Head of caudate nucleus (tissue), 42 donors: ENCODE measurements at places on chromosomes 3 and 15.

DNA sequence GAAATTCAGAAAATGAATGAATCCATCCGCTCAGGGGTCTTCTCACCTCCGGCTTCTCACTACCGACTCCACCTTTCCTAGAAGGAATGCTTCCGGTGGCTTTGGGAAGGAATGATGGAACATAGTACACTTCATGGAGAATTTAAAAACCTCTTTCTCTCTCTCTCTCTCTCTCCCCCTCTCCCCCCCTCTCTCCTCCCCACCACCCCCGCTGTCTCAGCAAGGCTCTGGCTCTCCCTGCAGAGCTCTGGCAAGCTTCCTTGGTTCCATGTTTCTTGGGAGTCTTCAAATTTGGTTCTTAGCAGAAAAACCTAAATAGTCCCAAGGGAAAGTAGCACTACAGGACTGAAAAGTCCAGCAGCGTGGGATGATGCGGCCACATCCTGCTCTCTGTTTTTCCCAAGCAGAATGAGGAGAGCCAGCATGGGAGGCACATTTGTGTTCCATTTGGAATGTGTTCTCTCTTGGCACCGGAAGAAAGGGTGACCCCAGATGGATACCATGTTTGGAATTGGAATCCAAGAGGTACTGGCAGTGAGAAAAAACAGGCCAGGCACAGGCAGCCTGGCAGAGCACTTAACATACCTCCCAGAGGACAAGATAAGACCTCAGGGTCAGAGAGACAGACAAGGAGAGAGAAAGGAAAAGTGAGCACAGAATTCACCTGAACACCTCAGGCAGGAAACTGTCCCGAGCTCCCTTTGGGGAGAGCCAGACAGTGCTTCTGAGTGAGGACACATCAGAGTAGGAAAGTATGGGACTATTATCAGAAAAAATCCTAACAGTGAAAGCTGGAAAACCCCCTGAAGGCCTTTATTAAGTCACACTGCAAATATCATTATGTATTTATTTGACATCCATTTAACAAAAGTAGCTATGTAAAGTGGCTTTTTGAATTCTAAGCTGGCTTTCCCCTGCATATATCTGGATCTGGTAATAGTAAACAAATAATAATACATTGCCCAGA is at the start of gene POPDC2:
Gene POPDC2 (minus strand): TSS at position 116 of the 967 bp plus-strand sequence. CDS start 166 bp downstream, outside the sequence.
- no peak for DNase-seq

DNA sequence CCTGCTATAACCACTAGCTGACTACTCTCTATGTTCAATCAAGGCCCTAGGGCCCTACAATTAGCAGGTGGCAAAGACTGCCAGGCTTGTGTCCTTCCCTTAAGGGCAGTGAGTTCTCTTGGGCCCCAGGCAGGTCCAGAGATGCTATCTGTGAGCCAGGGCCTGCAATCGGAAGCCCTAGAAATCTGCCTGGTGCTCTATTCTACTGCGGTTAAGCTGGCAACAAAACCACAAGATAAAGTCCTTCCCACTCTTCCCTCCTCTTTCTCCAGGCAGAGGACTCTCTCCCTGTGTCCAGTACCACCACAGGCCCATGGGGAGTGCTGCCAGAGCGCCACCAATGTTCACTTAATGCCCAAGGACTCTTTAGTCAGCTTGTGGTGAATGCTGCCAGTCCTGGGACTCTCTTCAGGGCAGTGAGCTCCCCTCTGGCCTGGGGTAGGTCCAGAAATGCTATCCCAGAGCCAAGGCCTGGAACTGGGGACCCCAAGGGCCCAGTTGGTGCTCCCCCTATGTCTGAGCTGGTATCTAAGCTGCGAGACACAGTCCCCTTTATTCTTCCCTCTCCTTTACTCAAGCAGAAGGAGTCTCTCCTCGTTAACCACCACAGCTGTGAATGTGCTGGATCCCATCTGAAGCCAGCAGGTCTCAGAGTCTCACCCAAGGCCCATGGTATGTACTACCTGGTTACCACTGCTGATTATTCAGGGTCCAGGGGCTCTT is 34.7 kb downstream of the XXYLT1 start:
- peak; percentile 8 for DNase-seq

DNA sequence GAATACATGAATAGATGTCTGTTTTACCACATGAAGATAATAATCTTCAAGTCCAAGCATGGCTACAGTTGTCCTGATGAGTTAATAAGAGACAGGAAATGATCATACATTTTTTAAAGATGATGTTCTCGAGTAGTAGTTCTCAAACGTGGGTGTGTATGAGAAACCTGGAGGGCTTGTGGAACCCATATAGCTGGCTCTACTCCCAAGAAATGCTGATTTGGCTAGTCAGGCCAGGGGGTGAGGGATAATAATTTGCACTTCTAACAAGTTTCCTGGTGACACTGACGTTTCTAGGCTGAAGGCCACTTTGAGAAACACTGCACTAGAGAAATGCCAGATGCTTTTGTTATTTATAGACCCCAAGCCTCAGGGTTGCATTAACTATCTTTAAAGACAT is 37.0 kb downstream of the ROPN1B start:
- no peak for DNase-seq

- no peak for DNase-seq
These were observed 77.8 kb downstream of the PDZRN3 start for GRCh38 chr3:73546961-73547360.

DNA sequence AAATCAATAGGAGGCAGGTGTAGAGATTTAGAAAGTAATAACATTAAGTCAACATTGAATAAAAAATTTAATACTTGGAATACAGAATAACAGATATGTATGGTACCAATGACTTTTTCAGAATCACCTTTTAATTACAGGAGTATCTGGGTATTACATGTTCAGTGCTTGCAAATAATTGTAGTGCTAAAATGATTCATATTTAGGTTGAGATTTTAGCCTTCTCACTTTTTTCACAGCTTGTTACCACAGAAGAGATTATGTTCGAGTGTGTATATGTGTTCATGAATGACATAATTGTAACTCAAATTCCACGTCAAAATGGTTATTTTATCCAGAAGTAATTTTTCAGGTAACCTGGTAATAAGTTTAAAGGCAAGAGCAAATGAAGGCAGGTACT is 187.9 kb upstream of the TBL1XR1 start:
- no peak for DNase-seq

GRCh38 chr3:130425484-130425883 is 80.0 kb downstream of the COL6A5 start:
- no peak for DNase-seq

DNA sequence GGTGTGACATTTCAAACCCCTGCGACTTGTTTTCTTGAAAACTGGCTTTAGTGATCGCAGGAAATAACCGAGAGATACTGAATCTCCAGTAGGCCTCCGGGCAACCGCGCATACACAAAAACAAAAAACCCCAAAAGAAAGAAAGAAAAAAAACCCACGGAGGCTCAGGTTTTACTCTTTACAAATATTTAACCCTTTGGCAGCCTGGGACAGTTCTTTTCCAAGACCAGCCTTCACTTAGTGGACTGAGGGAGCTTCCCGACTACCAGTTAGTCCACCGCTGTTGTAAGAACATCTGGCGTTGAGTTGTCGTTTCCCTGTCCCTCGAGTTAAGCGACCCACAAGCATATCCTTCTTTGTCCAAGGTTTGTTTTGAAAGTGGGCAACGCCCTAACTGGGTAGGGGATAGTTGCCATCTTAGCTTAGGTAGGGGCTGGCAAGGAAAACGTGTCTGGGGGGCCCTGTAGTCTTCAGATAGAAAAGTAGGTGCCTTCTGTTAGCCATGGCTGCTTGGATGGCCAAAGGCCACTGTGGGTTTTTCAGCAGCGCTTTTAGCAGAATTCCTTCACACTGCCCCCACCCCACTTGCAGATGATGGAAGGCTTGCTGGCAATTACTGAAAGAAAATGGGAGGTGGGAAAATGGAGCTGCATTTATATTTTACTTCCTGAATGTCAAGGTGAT is 6.9 kb downstream of the ISL2 start:
- DNase-seq: no peak

DNA sequence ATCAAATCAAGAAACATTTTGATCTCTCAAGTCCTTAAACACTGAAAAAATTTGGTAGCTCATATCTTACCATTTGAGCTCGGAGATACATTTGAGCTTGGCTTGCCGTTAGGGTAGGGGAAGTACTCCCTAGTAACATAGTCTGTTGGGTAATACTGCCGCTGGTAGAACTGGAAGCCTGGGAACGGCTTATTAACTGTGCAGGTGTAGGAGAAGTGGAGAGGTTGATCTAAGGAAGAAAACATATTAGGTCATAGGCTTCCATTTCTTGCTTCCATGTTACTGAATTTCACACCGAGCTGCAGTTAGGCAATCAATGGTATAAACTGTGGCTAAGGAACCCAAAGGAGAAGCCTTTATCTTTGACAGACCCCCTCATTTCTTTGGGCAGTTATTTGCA is 32.5 kb downstream of the PHC3 start:
- DNase-seq: no peak

DNA sequence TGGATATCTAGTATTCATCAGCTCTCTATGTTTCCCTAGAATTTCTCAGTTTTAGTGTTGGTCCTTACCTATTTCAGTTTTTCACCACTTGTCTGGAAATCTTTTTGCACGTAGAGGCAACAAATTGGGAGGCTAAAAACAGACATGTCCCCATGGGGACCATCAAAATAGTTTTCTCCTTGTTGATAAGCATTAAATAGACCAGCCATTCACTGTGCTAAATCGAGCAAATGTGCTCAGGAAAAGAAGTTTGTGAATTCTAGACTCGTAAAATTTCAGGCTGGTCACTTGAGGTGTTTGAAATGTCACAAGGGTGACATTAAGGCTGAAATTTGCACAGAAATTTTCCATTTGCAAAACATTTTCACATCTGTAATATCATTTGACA is 102.6 kb downstream of the SPATA16 start:
- no peak for DNase-seq

DNA sequence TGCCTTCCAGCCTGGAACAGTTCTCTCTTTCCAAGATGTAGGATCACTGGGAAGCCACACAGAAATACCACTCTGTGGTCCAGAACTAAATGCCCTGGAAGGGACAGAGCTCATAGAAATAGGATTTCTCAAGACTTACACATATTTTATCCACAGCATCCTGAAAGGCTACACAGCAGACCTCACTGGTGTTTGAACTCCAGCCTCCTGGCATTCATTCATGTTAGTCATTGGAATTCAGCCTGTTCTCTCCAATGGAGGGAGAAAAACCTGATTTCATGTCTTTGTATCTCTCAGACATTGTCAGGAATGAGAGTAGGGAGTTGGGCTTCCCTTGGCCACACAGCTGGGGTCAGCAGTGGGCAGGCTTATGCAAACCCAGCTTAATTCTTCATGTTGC is 121.1 kb upstream of the PPP2R3A start:
- no peak for DNase-seq

- peak; percentile 87 for DNase-seq
These were observed 87.7 kb downstream of the LSM3 start for GRCh38 chr3:14266361-14266760.

DNA sequence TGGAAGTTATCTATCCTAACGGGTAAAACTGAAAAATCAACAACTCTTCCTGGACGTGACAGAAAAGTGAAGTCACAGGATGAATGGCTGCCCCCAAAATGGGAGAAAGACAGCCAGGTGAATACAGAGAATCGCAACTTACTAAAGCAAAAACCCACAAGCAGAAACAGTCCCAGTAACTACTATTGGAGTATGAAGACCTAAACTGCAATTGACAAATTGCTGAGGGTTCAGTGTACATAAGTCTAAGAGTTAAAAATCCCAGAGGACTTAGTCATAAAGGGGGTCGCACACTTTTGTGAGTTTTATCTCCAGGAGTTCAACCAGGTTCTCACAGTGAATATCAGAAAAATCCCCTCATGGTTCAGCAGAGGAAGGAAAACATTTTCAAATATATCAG is 56.8 kb upstream of the IMPG2 start:
- DNase-seq: no peak

DNA sequence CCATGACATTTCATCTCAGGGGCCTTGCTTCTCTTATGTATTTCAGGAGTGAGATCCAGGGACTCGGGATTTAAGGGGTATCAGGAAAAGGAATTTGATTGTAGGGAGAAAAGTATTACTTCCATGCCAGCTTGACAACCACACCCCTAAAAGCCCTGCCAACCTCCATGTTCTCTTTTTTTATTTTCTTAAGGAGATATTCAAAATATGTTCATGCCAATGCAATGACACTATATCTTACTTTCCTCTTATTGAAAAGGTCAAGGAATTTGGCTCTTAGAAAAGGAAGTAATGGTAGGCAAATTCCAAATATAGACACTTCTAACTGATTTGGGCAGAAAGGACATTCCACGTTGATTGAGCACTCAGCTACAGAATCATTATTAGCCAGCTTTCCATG is 407.5 kb upstream of the NECTIN3 start:
- no peak for DNase-seq

- DNase-seq: no peak
These were observed 83.9 kb upstream of the MEX3B start for GRCh38 chr15:82129761-82130160.

- DNase-seq: no peak
These were observed 14.6 kb downstream of the PLSCR5 start for GRCh38 chr3:146590521-146590920.

GRCh38 chr3:104521606-104522336 is 844.9 kb upstream of the ALCAM start:
- no peak for DNase-seq

DNA sequence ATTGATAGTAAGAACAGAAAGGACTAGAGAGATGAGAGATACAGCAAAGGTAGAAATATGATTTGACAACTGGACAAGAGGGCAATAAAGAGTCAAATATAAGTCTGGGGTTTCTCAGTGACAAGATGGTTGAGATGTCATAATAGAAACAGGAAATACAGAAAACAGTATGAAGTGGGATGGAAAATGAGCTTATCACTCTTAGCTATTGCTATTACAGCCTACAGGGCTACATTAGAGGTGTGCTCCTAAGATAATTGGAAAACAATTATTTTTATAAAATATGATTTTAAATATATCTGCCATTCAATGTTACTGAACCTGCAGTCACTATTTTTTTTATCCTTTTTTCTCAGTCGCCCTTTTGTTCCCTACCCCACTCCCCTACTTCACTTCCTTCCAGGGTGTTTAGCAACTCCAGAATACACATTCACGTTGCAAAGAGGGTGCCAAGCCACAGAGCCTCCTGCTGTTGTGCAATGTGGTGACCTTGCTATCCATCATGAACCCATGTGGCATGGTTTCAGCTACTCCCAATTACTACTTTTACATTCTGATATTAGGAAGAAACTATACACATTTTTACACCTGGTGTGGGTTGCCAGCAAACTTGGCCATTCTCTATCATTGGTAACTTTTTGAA is 6.0 kb downstream of the NRG4 start:
- no peak for DNase-seq

- no peak for DNase-seq
These were observed 9.2 kb downstream of the GATA2 start for GRCh38 chr3:128483657-128484403.

GRCh38 chr3:187735837-187736236 is 9.4 kb downstream of the BCL6 start:
- no peak for DNase-seq
